Esophagus mucosa (tissue), 1 donor: ENCODE measurements at places on chromosomes 6 and 20.

DNA sequence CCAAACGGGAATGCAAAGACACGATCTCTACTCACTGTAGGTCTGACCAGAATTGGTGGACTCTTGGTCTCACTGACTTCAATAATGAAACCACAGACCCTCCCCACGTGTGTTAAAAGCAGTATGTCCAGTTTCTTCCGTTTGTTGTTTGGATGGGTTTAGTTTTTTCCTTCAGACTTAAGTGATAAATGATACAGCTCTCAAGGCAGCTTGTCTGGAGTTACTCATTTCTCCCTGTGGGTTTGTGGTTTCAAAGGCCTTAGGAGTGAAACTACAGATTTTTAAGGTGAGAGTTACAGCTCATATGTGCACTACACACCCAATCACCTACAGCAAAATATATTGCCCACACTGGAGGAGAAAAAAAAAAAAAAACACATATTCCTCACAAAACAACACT is 86.7 kb upstream of the STMND1 start:
- no peak for ATAC-seq

- ATAC-seq = no peak
Measured at GRCh38 chr6:129609635-129610034, 100.3 kb downstream of the ARHGAP18 start.

DNA sequence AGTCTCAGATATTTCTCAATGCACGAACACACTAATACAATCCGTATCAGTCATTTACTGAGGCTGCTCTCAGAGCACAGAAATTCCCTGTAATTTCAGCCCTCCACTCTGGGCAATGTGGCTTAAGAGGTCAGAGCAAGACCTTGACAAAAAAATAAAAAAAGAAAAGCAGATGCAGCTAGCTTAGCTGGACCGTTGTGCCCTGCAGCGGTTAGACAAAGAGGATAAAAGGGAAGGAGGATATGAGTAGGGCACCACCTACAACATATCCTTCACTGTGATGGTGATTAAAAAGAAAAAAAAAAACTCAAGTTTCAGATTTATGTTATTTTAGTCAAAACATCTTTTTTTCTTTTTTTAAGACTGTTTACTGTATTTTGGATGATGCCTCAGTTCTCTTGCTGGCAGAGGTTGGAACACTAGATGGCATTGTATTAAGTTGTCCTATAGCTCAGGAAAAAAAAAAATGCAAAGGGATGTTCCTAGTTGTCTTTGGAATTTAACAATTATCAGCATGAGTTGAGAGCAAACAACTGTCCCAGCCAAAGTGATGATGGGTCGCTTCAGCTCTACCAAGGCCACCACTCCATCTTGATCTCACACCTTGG is 59.9 kb downstream of the ANKEF1 start:
- ATAC-seq = no peak

DNA sequence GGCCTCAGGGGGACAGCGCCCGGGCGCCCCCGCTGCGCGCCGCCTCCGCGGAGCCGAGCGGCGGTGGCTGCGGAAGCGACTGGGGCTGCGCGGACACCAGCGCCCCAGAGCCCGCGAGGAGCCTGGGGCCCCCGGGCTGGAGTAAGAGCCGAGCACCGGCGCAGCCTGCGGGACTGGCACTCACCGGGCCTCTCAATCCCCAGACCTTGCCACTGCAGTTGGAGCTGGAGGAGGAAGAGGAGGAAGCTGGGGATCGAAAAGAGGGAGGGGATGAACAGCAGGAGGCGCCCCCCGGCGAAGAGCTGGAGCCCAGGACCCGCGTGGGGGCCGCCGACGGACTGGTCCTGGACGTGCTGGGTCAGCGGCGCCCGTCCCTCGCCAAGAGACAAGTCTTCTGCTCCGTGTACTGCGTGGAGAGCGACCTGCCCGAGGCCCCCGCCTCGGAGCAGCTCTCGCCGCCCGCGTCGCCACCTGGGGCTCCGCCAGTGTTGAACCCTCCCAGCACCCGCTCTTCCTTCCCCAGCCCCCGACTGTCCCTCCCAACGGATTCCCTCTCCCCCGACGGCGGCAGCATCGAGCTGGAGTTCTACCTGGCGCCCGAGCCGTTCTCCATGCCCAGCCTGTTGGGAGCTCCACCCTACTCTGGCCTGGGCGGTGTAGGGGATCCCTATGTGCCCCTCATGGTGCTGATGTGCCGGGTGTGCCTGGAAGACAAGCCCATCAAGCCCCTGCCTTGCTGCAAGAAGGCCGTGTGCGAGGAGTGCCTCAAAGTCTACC is 590 bp downstream of the RNF217 start:
- peak; percentile 50 for ATAC-seq

DNA sequence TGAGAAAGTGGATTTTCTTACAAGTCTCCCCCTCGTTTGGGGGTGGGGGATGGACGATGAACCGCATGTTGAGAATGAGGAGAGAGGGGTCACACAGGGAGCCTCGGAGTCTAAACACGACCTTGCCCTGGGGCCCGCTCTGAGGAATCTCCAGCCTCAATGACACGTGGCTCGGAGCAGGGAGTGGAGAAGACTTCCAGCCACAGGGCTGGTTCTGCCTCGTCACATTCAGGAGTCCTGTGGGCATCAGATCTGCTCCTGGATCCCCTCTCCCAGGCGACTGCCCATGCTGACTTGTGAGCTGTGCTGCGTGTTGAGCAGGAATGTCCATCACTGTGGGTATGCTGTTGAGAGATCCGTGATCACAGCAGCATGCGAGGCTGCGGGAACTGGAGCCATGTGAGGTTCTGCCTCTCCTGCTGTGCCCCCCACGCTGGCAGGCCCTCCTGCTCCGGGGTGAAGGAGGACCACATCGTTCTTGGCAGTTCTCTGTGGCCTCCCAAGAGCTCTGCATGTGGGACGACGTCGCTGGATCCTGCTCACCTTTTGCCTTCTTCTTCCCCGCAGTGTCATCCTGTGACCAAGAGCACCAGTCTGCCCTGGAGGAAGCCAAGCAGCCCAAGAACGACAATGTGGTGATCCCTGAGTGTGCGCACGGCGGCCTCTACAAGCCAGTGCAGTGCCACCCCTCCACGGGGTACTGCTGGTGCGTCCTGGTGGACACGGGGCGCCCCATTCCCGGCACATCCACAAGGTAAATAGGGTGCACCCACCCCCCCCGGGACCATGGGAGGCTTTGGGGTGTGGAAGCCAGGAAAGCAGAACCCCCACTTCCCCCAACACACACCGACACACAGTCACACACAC is 157.5 kb downstream of the SMOC2 start:
- no peak for ATAC-seq

- ATAC-seq = no peak
Measured at GRCh38 chr6:65199121-65199520, 507.9 kb downstream of the EYS start.

- ATAC-seq = no peak
Measured at GRCh38 chr6:152127432-152128165, 320.1 kb downstream of the ESR1 start.

- no peak for ATAC-seq
Measured at GRCh38 chr6:35931120-35931561, 10.2 kb upstream of the SRPK1 start.

- ATAC-seq = no peak
Measured at GRCh38 chr6:52186480-52186879, 305 bp downstream of the IL17A start.

DNA sequence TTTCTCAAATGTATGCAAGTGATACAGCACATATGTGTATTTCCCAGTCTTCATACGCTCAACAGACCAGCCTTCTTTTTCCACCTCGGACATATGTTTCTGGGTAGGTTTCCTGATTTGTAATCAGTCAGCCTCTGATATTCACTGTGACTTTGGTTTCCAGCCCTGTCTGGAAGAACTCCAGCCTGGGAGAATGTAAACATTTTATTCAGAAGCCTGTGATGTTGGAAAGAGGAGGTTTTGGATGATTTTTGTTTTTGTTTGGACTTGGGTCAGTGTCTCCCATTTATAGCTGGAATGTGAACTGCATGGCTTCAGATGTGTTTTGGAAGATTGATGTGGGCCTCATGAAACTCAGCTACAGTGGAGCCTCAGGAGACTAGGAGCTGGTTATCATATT is 172.2 kb upstream of the CENPW start:
- ATAC-seq = no peak

DNA sequence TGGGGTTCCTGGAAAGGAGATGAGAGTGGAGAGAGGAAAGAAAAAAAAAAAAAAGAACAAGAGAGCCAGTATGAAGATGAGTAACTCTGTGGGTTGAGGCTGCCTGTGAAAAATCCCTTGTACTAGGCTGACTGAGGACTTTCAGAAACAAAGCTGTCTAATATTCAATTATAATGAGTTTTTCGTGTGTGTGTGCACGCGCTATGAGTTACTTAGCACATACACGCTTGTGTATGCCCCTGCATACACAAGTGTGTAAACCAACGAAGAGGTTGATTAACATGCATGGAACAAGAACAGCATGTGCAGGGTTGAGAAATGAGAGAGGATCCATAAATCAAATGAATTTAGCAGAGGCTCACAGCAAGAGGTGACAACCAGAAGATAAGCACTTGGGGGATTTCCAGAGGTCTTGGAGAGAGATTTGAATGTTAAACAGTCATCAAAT is 4.8 kb upstream of the RBPJL start:
- no peak for ATAC-seq

- no peak for ATAC-seq
Measured at GRCh38 chr6:41161851-41162552, 914 bp downstream of the TREM2 start.

GRCh38 chr20:56859801-56860261 is 230.7 kb downstream of the TFAP2C start:
- ATAC-seq = no peak

GRCh38 chr6:129493354-129493902 is 216.5 kb downstream of the ARHGAP18 start:
- ATAC-seq = peak; percentile 44

DNA sequence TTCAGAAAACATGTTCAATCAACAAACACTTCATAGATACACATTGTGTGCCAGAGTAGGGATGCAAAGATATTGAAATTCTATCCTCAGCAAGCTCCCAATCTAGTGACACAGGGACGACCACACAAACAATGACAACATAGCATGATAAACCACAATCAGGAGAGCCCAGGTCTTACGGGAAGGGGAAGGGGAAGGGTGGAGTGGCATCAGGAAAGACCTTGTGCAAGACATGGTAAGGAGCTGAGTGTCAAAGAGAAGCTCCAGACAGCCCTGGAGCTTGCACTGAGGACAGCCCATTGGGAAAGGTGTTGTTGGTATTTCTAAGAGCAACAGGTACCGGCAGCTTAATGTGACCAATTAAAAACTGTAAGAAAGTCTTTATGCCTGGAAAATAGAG is 103.6 kb downstream of the PDE7B start:
- ATAC-seq = no peak

DNA sequence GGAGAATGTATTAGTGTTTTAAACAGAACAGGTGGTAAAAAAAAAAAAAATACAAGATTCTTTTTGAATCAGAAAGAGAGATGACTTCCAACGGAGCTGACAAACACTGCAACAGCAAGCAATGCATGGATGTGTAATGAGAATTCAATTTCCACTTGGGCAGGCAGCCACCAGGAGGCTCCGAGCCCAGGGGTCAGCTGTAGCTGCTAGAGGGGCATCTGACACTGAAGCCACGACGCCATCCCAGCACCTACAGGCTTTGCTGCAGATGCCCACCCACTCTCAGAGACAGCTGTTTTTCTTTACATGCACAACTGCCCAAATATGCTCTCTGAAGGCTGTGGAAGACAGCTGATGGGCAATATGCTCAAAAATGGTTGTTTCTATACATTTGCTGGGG is 75.4 kb downstream of the ELOVL5 start:
- ATAC-seq = no peak

- ATAC-seq = no peak
Measured at GRCh38 chr6:113068570-113068969, 721.4 kb downstream of the RFPL4B start.

- no peak for ATAC-seq
Measured at GRCh38 chr6:47202644-47203205, 107.0 kb downstream of the TNFRSF21 start.

DNA sequence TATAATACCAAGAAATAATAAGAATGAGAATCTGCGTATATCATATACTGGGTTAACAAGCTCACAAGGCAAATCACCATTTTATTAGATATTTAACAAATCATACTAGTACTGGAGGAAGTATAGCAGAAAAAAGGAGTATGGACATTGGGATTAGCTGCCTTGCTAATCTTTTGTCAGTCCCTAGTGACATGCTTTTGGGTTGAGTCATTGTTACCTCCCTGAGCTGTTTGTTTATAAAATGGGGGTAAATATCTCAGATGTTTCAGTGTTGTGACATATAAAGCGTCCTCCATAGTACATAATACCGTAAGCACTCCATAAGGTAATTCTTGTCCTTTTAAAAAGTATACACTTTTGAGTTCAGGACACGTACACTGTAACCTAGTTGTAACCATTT is 107.0 kb downstream of the ESR1 start:
- ATAC-seq = no peak

GRCh38 chr6:110250058-110250457 is 69.8 kb downstream of the CDC40 start:
- ATAC-seq = no peak

- no peak for ATAC-seq
Measured at GRCh38 chr6:36676141-36677058, 2.1 kb upstream of the CDKN1A start.

- peak; percentile 58 for ATAC-seq
Measured at GRCh38 chr6:105781915-105782314, 304.2 kb upstream of the PRDM1 start.

- no peak for ATAC-seq
Measured at GRCh38 chr20:46523696-46524328, 10.5 kb upstream of the ZNF334 start.

GRCh38 chr6:72218125-72218524 is 331.8 kb downstream of the RIMS1 start:
- ATAC-seq = no peak

DNA sequence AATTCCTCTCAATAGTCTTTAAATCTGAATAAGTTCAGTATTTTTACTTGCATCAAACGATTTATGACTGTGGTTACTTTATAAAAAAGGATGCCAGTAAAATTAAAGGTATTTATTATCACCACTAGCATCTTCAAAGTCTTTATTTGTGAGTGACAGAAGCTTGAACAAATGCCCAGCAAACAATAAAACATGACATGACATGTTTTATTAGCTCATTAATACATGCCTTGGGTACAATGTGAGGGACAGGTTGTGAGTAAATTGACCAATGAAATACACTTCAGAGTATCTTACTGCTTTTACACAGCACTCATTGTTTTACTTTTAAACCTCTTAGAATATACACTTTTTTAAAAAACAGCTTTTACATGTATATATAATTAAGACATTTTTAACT is 113.4 kb upstream of the BEND3 start:
- ATAC-seq = no peak

DNA sequence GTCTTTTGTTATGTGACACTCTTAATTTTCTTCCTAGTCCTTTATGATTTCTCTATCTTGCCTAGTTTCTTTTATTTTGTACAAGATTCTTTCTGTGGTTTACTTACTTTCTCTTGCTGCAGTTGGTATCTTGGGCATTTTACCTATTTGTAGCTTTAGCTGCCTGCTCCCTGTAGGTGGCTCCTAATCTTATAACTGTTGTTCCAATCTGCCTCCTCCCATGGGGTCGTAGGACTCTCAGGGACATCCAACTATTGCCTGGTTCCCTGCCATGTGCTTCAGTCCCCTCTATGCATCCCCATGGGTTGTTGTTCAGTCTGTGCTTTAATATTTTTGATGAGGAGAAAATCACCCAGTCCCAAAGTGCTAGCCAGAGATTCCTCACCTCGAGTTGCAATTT is 31.4 kb downstream of the RIN2 start:
- no peak for ATAC-seq

GRCh38 chr20:63360850-63361518 is at the start of gene CHRNA4:
Gene CHRNA4 (minus strand): TSS chr20:63361349. CDS start chr20:63361165, 184 bp downstream.
- no peak for ATAC-seq
